ENCODE measurements at places on chromosomes 1 and 21.

DNA sequence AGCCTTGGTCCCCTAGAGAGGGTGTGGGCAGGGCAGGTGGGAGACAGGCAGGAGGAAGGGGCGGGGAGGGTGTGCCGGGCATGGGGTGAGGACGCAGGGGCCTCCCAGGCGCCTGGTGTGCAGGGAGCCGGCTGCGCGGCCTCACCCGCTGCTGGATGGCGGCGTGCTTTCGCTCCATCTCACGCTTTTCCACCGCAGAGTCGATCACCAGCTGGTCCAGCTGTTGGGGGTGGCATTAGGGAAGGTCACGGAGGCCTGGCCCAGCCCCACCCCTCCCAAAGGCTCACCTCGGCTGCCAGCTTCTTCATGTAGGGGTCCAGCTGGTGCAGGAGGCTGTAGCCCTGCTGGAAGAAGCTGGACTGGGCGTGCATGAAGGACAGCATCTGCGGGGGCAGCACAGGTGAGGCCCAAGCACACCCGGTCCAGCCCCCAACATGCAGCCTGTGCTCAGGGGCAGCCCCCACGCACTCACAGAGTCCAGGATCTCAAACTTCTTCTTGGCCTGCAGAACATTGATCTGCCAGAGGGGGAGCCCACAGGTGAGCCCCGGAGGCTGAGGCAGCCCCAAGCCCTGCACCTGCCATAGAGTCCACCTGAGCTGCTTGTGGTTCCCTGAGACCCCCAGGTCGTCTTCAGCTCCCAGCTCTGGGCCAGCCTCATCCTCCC is 7.9 kb downstream of the ACAP3 start:
- no peak for DNase-seq

DNA sequence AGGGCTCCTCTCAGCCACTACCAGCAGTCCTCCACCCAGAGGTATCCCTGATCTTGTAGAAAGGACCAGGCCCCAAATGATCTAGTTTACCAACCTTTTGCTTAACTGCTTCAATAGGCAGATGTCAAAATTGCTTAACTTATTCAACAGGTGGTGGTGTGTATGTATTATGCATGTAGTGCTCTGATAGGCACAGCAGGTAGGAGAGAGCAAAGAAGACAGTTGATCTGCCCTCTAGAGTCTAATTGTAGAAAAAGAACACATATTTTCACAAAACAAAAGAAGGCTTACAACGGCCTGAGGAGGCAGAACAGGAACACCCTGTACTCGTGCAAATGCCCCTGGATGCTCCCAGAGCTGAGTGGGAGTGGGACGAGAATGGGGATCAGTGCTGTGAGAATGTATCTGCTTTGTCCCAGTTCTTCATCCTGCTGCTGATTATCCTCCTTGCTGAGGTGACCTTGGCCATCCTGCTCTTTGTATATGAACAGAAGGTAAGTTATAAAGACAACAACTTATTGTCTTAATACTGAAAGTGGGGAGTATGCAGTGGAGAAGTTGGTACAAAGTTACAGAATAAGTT is 21.1 kb downstream of the CD53 start:
- DNase-seq, result no peak

- DNase-seq, result no peak
These were observed 6.9 kb upstream of the NOS1AP start for GRCh38 chr1:162062542-162063015.

DNA sequence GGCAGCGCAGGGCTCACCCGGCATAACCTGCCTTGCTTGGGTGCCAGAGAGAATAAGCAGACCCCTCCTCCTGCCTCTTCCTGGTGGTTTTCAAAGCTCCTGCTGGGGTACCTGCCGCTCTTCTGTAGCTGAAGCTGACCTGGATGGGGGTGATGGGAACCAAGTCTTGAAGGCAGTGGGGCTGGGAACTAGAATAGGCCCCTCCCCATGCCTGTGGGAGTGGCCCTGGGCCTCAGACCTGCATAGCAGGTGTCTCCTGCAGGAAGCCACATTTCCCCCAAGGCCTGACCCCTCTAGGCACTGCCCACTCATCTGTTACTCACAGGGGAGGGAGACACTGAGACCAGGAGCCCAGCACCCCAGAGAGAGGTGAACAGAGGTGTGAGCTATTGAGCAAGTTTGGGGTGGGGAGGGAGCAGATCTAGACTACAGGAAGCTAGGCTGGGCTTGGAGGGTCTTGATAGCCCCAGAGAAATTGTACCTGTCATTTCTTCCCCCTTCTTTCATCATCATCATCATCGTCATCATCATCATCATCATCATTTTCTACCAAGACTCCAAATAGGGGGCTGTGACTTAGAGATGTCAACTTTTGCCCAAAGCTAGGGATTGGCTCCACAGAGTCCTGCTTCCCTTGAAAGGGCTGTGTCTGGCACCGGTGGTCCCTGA is 10.1 kb downstream of the PADI1 start:
- DNase-seq, result no peak

GRCh38 chr1:200891774-200892157 is 2.9 kb upstream of the INAVA start:
- no peak for DNase-seq

- no peak for DNase-seq
These were observed 20.9 kb downstream of the BATF3 start for GRCh38 chr1:212678456-212679410.

DNA sequence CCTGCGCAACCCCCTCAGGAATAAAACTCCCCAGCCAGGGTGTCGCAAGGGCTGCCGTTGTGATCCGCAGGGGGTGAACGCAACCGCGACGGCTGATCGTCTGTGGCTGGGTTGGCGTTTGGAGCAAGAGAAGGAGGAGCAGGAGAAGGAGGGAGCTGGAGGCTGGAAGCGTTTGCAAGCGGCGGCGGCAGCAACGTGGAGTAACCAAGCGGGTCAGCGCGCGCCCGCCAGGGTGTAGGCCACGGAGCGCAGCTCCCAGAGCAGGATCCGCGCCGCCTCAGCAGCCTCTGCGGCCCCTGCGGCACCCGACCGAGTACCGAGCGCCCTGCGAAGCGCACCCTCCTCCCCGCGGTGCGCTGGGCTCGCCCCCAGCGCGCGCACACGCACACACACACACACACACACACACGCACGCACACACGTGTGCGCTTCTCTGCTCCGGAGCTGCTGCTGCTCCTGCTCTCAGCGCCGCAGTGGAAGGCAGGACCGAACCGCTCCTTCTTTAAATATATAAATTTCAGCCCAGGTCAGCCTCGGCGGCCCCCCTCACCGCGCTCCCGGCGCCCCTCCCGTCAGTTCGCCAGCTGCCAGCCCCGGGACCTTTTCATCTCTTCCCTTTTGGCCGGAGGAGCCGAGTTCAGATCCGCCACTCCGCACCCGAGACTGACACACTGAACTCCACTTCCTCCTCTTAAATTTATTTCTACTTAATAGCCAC is 696 bp downstream of the TGFB2 start:
- DNase-seq, result no peak

DNA sequence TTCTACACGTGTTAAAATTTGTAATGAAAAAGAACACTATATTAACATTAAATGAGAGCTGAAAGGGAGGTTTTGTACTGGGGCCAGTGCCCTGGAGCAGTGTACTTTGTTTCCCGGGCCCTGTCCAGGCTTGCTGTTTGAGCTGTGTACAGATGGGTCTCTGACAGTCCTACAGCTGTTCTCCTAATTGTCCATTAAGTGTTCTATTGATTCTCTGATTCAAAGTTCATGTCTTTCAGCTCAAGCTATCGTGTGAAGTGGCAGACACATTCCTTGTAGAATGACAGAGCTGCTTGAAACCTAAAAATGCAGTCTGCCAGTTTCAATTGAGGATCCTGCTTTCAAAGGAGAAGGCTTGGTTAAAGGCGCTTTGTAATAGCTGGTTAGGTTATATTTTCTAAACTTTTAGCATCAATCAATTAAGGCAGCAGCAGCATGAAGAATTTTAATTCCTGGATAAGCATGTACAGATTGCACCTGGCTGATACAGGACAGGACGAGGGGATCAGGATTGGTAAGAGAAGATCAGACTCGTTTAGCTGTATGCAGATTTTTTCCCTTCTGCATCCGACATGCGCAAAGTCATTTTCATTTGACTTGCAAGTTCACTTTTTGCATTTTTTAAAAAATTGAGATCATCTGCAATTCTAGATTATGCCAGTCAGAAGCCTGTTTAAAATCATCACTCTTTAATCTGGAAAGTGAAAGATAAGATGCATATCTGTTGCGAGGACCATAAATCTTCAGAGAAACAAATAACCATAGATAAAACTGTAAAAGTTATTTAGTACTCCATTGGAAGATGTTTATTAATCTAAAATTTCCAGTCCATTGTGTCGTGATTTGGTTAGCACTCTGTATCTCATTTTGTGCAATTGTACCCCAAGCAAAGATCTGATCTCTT is 98.5 kb downstream of the ATG4C start:
- peak; percentile 45 for DNase-seq

- DNase-seq, result peak; percentile 20
These were observed 11.3 kb downstream of the RPAP2 start for GRCh38 chr1:92310185-92310597.

DNA sequence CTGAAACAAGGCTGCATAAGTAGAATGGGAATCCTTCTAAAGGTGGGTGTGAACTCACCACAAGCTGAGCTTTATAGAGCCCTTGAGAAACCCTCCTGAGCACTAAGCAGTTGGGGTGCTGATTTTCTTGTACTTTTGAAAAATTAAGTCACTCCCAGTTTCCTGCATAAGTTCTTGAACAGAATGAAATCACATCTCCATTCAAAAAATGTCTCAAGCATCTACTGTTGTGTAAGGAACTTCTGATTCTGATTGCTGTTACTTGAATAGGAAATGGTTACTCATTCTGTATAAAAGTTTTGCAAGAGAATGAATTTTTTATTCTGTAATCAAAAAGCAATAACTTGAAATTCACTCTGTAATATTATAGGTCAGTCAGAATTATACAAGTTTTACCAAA is 50.8 kb upstream of the WNT2B start:
- no peak for DNase-seq

DNA sequence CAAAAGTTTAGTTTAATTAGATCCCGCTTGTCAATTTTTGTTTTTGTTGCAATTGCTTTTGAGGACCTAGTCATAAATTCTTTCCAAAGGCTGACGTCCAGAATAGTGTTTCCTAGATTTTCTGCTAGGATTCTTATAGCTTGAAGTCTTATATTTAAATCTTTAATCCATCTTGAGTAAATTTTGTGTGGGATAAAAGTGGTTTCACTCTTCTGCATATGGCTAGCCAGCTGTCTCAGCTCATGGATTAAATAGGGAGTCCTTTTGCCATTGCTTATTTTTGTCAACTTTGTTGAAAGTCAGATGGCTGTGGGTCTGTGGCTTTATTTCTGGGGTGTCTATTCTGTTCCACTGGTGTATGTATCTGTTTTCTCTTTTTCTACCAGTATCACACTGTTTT is 801.3 kb upstream of the ADGRL4 start:
- DNase-seq, result no peak

- no peak for DNase-seq
These were observed 19.8 kb upstream of the ACTL8 start for GRCh38 chr1:17735348-17735747.

GRCh38 chr1:207810173-207810572 is 58.3 kb downstream of the CD46 start:
- no peak for DNase-seq

- no peak for DNase-seq
These were observed 9.3 kb upstream of the CCN1 start for GRCh38 chr1:85571181-85571759.

GRCh38 chr1:206841609-206842323 is 23.7 kb upstream of the IL20 start:
- DNase-seq, result no peak

Data from COLO829 (cell line).